Ascending aorta (tissue), 2 donors: ENCODE measurements at places on chromosomes 2 and 18. TPM values are rescaled to one million over a fixed set of nuclear protein-coding genes. Genes with fewer than 3 reads are reported as not detected.

DNA sequence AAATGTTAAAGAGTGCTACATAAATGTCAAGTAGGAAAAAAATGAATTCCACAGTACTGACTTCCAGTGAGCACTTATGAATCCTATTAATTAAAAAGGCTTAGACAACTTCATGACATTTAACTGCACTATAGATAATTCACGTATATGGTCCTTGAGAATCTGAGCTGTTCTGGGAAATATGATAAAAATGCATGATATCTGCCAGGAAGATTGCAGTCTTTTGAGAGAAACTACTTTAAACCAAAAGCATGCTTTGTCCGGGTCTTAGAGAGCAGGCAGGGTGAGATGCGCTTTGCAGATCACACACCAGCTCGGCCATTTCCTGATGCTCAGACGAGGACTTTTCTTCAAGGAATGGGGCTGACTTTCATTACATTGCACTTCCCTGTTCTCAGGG, 42.6 kb downstream of the CMPK2 start:
- H3K4me1 ChIP-seq: peaks cover 2% of the 10 kb centered on the region
- H3K36me3 ChIP-seq: no peaks in the 10 kb centered on the region
- H3K27me3 ChIP-seq: no peaks in the 10 kb centered on the region
- H3K4me3 ChIP-seq: no peak overlapping the region
- DNase-seq: no peak
- no peak overlapping the region for H3K27ac ChIP-seq

Gene SIX2
- 22.2 TPM for total RNA-seq

Gene FZD7
- total RNA-seq: 32.5 TPM

DNA sequence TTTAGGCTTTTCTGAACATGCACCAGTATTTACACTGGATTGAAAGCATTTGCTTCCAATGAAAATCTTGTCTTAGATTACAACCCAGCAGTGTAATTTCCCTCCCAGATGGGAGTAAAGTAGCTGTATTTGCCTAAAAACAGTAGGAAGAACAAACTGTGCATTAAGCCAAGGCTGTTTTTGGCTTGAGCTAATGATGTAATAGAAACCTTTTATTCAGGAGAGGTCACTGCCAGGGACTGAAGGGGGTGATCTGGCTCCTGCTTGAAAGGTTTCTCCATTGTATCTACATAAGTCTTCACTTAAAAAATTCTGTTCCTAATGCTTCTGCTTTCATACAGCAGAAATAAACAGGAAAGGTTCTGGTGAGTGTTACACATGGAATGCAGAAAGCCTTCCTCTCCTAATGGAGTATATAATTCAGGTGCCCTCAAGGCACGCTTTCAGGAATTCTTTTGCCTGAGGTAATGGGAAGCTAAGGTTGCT, 74.4 kb downstream of the MEIS1 start:
- no peaks in the 10 kb centered on the region for H3K4me1 ChIP-seq
- H3K27me3 ChIP-seq: no peaks in the 10 kb centered on the region
- no peak overlapping the region for H3K4me3 ChIP-seq
- no peaks in the 10 kb centered on the region for H3K36me3 ChIP-seq
- no peak for DNase-seq

DNA sequence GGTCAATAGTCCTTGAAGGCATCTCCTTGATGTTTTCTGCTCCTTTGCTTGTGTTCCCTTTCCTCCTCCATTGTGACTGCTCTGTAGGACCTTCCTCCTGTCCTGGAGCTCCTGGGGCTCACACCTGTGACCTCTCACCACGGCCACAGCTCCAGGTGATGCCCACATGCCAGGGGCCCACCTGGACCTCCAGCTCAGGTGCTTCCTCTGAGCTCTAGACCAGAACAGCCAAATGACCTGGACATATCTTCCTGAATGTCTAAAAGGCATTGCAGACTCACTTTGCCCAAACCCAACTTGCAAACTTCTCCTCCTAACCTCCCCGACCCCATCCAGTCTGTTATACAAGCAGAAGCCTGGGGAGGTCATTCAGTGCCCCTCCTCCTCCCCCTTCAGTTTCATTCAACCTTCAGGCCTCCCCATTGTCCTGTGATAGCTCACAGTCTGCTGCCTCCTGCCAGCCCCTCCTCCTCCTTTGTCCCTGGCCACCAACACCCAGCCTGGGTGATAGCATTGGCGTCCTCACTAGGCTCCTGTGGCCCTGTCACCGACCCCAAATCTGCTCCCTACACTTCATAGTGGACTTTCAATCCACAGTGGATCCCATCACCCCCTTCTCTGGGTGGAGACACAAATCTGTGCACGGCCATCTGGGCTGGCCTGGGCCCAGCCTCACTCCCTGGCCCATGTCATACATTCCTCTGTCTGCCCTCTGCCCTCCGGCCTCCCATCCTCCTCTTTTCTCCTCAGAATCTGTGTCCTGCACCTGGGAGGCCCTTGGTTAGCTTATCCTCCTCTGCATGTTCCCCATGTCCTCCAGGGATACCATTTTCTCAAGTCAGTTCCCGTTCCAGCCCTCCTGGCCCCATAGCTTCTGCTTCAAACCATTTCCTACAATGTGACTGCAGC, 310.4 kb upstream of the HDAC4 start:
- no peak overlapping the region for H3K4me3 ChIP-seq
- peak; percentile 53 for DNase-seq
- H3K27me3 ChIP-seq: no peaks in the 10 kb centered on the region
- no peak overlapping the region for H3K27ac ChIP-seq
- H3K36me3 ChIP-seq: no peaks in the 10 kb centered on the region

DNA sequence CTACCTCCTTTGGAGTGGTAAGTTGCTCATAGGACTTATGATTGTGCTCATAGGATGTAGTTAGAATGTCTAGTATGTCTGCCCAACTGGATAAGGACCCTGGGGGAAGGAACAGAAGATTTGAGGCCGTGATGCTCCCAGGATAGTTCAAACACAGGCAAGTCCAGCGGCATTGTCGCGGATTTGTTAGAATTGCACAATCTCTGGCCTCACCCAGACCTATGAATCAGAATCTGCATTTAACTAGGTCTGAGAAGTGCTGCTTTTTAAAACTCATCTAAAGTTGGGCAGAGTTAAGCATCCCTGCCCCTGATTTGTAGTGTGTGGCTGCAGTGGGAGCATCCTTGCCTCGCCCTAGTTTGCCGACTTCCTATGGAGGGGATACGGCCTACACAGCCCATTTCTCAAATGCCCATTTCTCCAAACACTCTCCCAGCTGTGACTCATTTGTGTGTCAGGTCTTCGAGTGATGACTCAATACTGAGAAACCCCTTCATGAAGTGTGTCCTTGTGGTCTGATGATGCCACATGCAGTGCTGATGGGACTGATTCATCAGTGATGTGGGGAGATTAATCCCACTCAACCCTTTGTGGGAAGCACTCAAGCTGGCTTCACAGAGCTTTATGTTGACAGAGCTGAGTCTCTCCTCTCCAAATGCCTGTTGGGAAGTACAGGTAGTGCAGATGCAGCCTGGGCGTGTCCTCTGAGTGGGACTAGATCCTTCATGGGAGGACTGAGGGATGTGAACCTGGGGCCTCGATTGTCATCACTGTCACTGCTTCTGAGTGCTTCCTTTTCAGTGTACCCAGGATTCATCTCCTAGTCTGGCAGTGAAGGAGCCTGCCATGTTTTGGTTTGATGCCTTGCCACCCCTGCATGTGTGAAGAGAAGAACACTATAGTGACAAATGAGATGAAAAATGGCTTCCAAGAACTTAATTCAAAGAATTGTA, 18.7 kb downstream of the SMIM21 start:
- H3K4me1 ChIP-seq: no peaks in the 10 kb centered on the region
- H3K36me3 ChIP-seq: no peaks in the 10 kb centered on the region
- H3K4me3 ChIP-seq: no peak overlapping the region
- DNase-seq: no peak
- H3K27me3 ChIP-seq: no peaks in the 10 kb centered on the region

GRCh38 chr2:214566457-214566856, 155.6 kb downstream of the VWC2L start:
- H3K27ac ChIP-seq: no peak overlapping the region
- H3K36me3 ChIP-seq: no peaks in the 10 kb centered on the region
- H3K4me1 ChIP-seq: no peaks in the 10 kb centered on the region
- DNase-seq: no peak
- no peaks in the 10 kb centered on the region for H3K27me3 ChIP-seq

DNA sequence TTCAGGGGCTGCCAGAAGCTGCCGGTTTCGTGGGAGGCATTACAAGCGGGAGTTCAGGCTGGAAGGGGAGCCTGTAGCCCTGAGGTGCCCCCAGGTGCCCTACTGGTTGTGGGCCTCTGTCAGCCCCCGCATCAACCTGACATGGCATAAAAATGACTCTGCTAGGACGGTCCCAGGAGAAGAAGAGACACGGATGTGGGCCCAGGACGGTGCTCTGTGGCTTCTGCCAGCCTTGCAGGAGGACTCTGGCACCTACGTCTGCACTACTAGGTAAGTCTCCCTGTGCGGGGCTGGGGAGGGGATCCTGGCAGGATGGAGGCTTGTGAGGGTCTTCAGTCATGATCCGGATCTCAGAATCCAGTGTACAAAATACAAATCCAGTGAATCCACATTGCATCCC, 17.8 kb downstream of the IL1R2 start:
- H3K4me3 ChIP-seq: no peak overlapping the region
- no peaks in the 10 kb centered on the region for H3K4me1 ChIP-seq
- no peak overlapping the region for H3K27ac ChIP-seq

Gene PCARE
- not detected for total RNA-seq

DNA sequence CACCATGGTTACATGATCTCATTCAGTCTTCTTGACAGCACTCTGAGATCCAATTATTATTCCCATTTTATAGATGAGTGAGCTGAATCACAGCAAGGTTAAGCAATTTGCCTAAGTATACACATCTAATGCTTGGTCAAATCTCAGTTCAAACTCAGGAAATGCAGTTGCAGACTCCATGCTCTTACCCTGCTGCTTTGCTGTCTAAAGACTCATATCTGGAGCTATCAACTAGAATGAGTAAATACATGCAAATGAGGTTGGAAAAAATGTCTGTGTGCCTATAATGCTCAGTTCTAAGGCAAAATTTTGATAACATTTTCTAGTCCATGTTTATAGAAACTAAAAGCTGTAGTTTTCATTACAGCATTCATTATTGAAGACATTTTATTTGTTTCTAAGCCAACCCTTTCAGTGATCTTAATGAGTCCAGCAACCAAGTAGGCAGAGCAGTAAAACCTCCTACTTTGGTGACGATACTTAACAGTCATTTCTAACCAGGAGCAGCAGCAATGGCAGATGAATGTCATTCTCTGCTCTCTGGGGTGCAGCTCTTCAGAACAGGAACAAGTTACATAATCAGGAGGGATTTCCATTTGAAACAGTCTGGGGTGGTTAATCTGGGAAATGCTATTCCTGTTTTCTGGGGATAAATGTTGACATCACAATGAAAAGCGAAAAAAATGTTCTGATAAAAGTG, 396.8 kb upstream of the UBE2E3 start:
- no peaks in the 10 kb centered on the region for H3K4me1 ChIP-seq
- DNase-seq: no peak
- no peak overlapping the region for H3K4me3 ChIP-seq
- no peaks in the 10 kb centered on the region for H3K27me3 ChIP-seq

DNA sequence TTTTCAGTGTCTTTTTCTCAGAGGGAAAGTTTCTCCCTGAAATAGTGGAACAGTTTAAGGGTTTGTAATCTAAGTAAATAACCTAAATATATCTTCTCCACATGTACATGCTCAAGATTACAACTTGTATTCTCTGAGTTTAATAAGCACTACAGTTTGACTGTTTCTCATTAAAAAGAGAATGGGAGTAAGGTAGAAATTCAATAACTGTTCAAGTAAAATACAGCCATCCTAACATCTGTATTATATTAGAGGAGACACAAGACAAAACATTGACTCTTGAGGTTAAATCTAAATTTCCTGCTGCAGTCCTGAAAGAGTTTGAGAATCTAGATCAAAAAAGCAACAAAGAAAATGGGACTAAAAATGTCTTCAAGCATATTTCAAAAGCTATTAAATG, 73.0 kb upstream of the ZNF397 start:
- DNase-seq: no peak
- H3K4me1 ChIP-seq: no peaks in the 10 kb centered on the region
- no peaks in the 10 kb centered on the region for H3K36me3 ChIP-seq
- H3K27me3 ChIP-seq: no peaks in the 10 kb centered on the region
- no peak overlapping the region for H3K4me3 ChIP-seq

DNA sequence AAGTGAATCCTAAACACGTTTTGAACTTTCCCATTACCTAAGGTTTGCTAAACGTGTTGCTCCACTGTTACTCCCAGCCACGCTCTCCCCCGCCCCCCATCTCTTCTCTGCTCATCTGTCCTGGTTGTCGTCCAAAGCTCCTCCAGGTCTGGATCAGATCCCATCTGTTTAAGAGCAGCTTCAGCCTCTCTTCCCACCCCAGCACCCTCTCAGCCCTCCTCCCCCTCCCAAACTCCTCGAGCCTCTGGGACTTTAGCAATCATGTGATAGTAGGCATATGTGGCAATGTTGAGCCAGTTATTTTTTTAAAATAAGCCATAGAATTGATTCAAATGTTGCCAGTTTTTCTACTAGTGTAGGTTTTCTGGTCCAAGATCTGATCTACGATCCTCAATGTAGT, 20.0 kb upstream of the LPIN1 start:
- no peaks in the 10 kb centered on the region for H3K27me3 ChIP-seq
- no peak overlapping the region for H3K27ac ChIP-seq
- DNase-seq: no peak
- H3K36me3 ChIP-seq: no peaks in the 10 kb centered on the region

Gene CPLX4
- total RNA-seq: not detected

- H3K27me3 ChIP-seq: no peaks in the 10 kb centered on the region
- H3K4me1 ChIP-seq: peaks cover 4% of the 10 kb centered on the region
- no peak overlapping the region for H3K4me3 ChIP-seq
- H3K36me3 ChIP-seq: no peaks in the 10 kb centered on the region
- H3K27ac ChIP-seq: no peak overlapping the region
- no peak for DNase-seq
These were observed 230.8 kb upstream of the CDH2 start for GRCh38 chr18:28407681-28408080.

DNA sequence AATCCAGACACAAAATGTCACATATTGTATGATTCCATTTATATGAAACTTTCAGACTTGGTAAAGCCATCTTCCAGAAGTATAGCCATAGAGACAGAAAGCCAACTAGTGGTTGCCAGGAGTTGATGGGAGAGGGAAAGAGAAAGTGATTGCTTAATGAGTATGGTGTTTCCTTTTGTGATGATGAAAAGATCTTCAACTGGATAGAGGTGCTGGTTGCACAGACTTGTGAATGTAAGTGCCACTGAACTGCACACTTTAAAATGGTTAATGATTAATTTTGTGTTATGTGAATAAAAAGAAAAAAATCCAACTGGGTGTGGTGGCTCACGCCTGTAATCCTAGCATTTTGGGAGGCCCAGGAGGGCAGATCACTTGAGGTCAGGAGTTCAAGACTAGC, 135.3 kb upstream of the SLC1A4 start:
- no peaks in the 10 kb centered on the region for H3K27me3 ChIP-seq
- H3K36me3 ChIP-seq: no peaks in the 10 kb centered on the region
- peaks cover 11% of the 10 kb centered on the region for H3K4me1 ChIP-seq

- no peaks in the 10 kb centered on the region for H3K36me3 ChIP-seq
- H3K27ac ChIP-seq: no peak overlapping the region
- no peak for DNase-seq
- no peak overlapping the region for H3K4me3 ChIP-seq
- no peaks in the 10 kb centered on the region for H3K4me1 ChIP-seq
- no peaks in the 10 kb centered on the region for H3K27me3 ChIP-seq
These were observed 27.4 kb downstream of the MARCHF4 start for GRCh38 chr2:216344950-216345300.

- no peak for DNase-seq
- H3K27ac ChIP-seq: no peak overlapping the region
- no peak overlapping the region for H3K4me3 ChIP-seq
- H3K4me1 ChIP-seq: no peaks in the 10 kb centered on the region
These were observed 253.7 kb downstream of the AGPS start for GRCh38 chr2:177646241-177646640.

Gene STK16
- 15.2 TPM for total RNA-seq

GRCh38 chr18:25510096-25510495, 158.1 kb upstream of the ZNF521 start:
- H3K4me1 ChIP-seq: no peaks in the 10 kb centered on the region
- DNase-seq: no peak
- H3K4me3 ChIP-seq: no peak overlapping the region
- no peaks in the 10 kb centered on the region for H3K36me3 ChIP-seq
